ENCODE measurements at places on chromosomes 7 and 10. TPM values are rescaled to one million over a fixed set of nuclear protein-coding genes. Genes with fewer than 3 reads are reported as not detected.

MKI67 gene
- total RNA-seq: 9.3 TPM

TMEM130 gene
- total RNA-seq: 14.1 TPM

GALNT17 gene
- 50.9 TPM for total RNA-seq

PRPS1L1 gene
- total RNA-seq: not detected

SMO gene
- total RNA-seq: 49.0 TPM

FZD8 gene
- total RNA-seq: 21.2 TPM

MINDY4 gene
- 13.8 TPM for total RNA-seq

ST8SIA6 gene
- 24.3 TPM for total RNA-seq

SPDYE2 gene
- not detected for total RNA-seq

THSD7A gene
- total RNA-seq: 19.0 TPM

NCAPG2 gene
- 16.8 TPM for total RNA-seq

BTBD16 gene
- total RNA-seq: 0.99 TPM

GOT1 gene
- 38.0 TPM for total RNA-seq

MYOZ1 gene
- total RNA-seq: 1.6 TPM

PTTG1IP2 gene
- total RNA-seq: not detected

TRIM73 gene
- total RNA-seq: 3.2 TPM

GRCh38 chr7:36203071-36203790, 50.2 kb downstream of the EEPD1 start:
- DNase-seq: no peak

DNA sequence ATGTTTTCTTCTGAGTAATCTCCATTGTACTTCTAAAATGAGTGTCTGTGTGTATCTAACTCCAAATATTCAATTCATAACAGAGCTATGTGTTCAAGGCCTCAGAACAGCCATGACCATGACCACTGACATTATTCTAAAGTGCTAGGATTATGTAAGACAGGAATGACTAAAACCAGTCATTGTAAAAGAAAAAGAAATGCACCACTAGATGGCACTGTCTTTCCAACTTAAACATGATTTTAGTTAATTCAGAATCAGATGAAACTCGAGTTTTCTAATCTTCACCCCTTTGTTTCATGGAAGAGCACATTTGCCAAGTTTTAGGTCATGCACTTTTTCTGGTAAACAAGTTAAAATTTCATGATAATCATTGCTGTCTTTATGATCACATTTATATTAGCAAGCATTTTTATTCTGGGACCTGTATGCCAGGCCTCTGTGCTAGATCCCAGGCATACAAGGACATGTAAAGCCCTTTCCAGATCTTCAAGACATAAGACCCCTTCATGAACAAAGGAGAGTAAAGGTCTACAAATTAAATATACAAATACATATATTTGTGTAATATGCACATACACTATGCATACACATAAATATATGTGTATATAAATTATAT, 26.1 kb upstream of the RSU1 start:
- peak; percentile 96 for DNase-seq

GRCh38 chr10:61643316-61643751, 19.4 kb upstream of the CABCOCO1 start:
- peak; percentile 78 for DNase-seq

- no peak for DNase-seq
Measured at GRCh38 chr7:142380069-142380468, 122.2 kb upstream of the PRSS58 start.

DNA sequence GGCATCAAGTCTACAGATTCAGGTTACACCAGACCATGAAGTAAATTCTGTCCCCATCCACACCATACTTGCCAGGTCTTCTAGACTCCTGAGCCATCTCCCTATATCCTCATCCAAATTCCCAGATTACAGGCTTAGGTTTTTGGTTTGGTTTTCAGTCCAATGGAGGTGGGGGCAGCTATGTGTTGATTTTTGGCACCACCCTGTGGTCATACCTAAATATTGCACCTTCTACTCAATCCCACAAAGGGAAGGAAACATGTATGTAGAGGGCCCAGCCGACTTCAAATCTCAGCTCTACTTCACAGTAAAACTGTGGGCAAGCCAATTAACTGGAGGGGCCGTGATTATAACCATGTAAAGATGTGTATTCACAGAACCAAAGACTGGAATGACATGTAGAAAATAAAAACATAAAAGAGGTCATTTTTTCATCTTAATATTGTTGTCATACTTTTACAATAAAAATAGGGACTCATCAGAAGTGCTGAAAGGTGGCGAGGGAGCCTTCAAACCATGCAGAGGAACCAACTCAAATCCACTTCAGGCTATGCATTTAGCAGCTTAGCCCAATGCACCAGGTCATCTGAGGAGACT, 19.8 kb downstream of the ERCC6 start:
- no peak for DNase-seq

DNA sequence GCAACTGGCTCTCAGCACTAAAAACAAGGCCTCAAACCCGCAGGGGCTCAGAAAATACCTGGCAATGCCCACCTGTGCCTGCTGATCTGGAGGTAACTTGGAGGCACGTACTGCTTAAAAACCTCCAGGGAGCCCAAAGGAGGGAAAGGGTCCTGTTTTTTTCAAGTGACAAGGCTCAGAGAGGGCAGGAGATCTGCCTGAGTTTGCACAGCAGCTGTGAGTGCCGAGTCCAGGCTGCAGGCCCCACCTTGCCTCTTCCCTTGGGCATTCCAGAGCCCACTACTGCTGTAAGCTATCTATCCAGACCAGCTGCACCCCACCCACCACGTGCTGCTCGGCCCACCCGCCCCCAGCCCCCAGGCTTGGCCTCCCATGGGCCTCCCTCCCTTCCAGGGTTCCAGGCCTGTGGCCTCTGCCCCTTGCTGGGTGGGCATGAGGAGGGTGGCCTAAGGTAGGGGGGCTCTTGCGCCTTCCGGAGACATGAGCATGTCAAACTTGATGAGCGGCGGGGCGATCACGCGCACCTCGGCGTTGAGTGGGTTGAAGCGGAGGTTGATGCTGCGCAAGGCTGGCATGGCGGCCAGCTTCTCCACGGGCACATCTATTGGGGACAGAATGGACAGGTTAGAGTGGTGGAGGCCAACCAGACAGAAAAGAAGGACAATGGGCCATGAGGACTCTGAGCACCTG, 17.2 kb upstream of the NPFFR1 start:
- DNase-seq: no peak

- no peak for DNase-seq
Measured at GRCh38 chr10:128967980-128968756, 498.9 kb upstream of the MGMT start.

GRCh38 chr7:117325836-117326235, 3.0 kb upstream of the WNT2 start:
- no peak for DNase-seq

DNA sequence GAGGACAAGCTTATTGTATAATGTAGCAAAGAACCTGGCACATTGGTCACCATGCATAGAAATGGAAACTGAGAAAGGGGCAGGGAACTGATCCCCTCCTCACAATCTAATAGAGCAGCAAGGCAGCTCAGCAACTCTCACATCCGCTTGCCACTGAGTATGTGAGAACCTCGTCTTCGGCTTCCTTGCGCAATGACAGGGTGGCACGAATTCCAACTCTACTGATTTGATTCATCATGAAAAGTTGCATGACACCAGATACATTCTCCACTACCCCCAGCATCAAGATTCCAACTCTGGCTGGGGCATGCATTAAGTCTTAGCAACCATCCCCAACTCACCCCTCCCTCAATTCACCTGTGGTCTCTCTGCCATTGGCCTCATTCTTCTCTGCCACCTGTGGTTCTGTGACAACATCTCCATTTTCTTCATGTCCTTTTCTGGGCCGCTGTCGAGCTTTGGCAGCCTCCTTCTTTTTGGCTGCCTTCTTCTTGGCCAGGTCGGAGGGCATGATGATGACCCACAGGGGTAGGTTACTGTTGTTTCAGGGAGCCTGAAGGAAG, 976 bp downstream of the ABCF2 start:
- DNase-seq: no peak

- DNase-seq: peak; percentile 43
Measured at GRCh38 chr7:96718107-96719003, 8.7 kb upstream of the SEM1 start.

GRCh38 chr7:134284952-134285351, 31.8 kb downstream of the SLC35B4 start:
- no peak for DNase-seq

GRCh38 chr10:83592337-83592935, 546.9 kb upstream of the GHITM start:
- no peak for DNase-seq

- DNase-seq: no peak
Measured at GRCh38 chr10:114430688-114431413, 26.5 kb upstream of the AFAP1L2 start.

- no peak for DNase-seq
Measured at GRCh38 chr10:13414855-13415254, 66.8 kb upstream of the SEPHS1 start.

DNA sequence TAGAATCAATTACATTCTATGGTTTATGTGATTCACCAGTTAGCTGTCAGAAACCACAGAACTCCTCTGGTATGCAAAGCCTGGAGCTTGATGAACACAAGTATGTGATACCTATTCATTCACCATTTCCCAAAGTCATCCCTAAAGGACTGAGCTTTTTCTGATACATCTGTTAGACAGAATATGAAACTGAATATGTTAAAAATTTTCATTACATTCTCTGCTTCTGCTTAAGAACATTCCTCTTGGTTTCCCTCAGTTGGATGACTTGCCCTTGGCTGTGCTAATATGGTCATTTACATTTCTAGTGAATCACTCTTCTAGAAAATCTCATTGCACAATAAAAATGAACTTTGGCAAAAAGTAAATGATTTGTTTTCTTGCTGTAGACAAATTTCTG, 10.8 kb upstream of the PON1 start:
- DNase-seq: no peak

- no peak for DNase-seq
Measured at GRCh38 chr10:95517536-95518454, 43.4 kb downstream of the SORBS1 start.

DNA sequence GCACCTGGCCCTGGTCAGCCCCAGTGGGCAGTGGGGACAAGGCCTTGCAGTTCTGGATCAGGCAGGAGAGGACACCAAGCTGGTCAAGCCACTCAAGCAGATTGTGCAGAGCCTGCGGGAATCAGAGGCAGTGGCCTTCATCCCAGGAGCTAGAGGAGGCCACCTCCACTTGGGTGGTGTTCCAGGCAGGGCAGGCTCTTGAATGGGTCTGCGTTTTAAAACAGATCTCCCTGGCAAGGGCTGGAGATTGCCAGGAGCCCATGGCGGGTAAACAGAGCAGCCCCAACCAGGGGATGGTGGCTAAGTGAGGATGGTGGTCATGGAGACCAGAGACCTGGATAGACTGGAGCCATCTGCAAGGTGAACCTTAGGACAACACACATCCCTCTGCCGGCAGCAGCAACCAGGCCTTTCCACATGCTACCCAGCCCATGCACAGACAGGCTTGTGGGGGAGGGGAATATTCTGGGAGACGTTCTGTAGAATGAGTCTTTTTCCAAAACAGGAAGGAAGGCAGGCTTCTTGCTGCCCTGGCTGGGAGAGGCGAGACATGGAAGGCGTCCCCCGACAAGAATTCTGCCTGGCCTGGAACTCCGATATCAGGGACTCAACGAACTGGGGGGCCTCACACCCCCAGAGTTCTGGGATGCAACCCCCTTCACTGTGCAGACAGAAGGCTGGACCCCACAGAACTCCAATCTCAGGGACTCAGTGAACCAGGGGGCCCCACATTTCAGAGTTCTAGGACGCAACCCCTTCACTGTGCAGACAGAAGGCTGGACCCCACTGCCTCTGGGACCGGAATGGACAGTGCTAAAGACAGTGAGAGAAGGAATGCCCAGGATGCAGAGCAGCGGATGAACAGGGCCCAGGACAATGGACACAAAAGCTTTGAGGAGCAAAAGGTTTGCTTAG, 264.8 kb downstream of the PTPRN2 start:
- DNase-seq: no peak

DNA sequence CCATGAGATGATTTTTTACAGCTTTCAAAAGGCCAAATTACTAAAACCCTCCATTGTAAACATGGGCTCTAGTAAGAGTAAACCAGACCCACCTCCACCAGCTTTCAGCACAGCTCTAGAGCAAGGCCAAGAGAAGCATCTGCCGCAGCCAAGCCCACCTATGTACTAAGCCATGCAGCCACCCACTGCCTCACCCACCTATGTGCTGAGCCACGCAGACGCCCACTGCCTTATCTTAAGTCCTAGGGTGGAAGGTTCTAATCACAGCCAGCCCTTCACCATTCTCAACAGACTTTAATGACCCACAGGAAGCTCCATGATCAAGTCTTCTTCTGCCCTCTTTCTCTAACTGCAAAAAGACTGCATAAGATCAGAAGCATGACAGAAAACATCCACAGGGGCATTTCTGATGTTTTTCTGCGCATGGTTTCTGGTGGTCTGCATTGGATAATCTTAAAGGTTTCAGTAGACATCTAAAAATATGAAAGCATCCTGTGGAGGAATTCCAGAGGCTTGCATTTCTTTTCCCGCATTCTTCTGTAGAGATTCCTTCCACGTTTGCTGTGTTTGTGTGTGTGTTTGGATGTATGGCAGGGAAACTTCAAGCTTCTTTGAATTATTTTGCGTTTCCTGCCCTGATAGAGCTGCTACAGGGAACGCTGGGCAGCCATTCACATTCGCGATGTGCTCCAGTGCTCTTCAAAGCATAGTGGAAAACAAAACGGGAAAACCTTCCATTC, 286.1 kb upstream of the KLF6 start:
- no peak for DNase-seq

GRCh38 chr7:100675581-100676350, 2.2 kb downstream of the GNB2 start:
- DNase-seq: peak; percentile 79

- no peak for DNase-seq
Measured at GRCh38 chr10:117360994-117361667, 14.1 kb downstream of the PDZD8 start.

- DNase-seq: no peak
Measured at GRCh38 chr10:11609492-11610093, 1.9 kb downstream of the USP6NL start.

GRCh38 chr7:158028290-158028941, 559.2 kb downstream of the PTPRN2 start:
- no peak for DNase-seq

- no peak for DNase-seq
Measured at GRCh38 chr10:126716366-126716765, 45.9 kb upstream of the C10orf90 start.

GRCh38 chr7:44097064-44097932, 6.8 kb upstream of the AEBP1 start:
- no peak for DNase-seq

DNA sequence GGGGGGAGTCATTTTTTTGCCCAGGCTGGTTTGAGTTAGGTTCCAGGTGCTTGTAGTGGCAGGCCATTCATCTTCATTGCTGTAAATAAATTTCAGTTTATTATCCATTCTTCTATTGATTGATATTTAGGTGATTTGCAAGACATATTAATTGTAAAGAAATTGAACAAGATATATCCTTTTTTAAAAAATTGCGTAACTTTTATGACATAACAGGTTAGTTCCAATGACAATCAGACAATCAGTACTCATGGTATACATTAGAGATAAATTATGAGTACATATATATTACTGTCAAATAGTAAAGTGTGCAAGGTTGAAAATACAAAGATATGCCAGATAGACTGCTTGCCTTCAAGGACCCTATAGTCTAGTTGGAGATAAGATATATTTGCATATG, 92.2 kb upstream of the GLCCI1 start:
- no peak for DNase-seq
